Ascending aorta (tissue), 2 donors: ENCODE measurements at places on chromosomes 7 and 10.

DNA sequence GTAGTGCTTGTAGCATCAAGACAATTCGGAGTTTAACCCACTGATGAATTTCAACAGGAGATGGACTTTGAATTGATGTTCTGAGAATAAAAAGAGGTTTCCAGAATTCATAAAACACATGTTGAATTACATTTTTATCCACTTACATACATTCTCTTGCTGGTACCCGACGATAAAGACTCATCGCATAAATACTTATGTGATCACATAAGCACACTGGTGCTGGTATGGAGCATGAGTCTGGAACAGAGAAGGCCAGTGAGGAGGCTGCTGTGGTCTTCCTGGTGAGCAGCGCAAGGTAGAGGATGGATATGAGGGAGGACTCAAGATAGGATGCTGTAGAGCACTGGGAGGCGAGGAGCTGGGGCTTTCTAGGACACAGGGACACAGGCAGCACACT lies 109.0 kb downstream of the RNF216 start:
- H3K4me3 ChIP-seq: no peak overlapping the region
- DNase-seq: no peak
- H3K27me3 ChIP-seq: no peaks in the 10 kb centered on the region
- peaks cover 17% of the 10 kb centered on the region for H3K4me1 ChIP-seq
- peak overlapping the region; percentile 4 for H3K27ac ChIP-seq

DNA sequence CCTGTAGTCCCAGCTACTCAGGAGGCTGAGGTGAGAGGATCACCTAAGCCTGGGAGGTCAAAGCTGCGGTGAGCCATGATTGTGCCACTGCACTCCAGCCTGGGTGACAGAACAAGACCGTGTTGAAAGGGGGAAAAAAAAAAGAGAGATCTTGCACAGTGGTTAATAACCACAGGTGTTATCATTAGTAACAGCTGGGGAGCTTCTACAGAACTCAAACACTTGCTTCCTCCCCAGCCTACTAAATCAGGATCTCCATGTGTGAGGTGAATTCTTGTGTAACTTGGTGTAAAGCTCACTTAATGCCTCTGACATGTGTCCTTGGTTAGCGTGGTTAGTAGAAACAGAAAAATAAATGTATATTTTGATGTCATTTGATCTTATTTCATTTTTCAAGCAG lies 43.9 kb upstream of the BMS1 start:
- no peak overlapping the region for H3K27ac ChIP-seq
- H3K4me1 ChIP-seq: no peaks in the 10 kb centered on the region
- H3K4me3 ChIP-seq: no peak overlapping the region

DNA sequence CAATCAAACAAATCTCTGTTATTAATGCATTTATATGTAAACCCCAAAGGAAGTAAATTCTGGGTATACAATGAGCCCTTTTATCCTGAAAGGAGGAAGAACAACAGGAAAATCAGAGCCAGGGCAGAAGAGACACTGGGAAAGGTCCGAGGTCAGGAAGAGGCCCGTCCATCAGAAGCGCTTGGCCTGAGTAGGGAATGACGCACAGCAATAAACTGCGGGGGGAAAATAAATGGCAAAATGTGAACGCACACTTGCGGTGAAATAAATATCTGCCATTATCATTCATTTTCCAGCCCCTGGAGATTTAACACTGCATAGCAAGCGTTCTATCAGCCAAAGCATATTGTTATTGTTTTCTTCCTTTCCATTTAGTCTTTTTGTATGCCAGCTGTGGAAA lies 243.4 kb downstream of the COBL start:
- no peaks in the 10 kb centered on the region for H3K36me3 ChIP-seq
- H3K4me1 ChIP-seq: no peaks in the 10 kb centered on the region
- no peak overlapping the region for H3K27ac ChIP-seq
- no peak overlapping the region for H3K4me3 ChIP-seq
- no peaks in the 10 kb centered on the region for H3K27me3 ChIP-seq
- DNase-seq: no peak

DNA sequence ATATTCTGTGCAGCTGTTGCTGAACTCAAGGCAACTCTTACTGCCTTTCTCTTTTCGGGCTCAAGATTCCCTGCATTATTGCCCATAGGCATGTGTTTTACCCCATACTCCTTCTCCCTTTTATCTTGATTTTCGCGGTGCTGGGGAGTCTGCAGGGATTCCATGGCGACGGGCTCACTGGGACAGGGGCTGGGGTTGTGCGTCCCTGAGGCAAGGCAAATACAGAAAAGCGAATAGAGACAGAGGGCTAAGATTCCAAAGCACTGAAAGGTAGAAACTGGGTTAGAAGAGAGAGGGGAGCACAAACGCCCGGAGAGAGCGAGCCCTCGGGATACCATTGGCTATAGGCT lies 519 bp upstream of the RPP38 start:
- H3K4me1 ChIP-seq: peaks cover 6% of the 10 kb centered on the region
- DNase-seq: no peak
- peaks cover 6% of the 10 kb centered on the region for H3K36me3 ChIP-seq

DNA sequence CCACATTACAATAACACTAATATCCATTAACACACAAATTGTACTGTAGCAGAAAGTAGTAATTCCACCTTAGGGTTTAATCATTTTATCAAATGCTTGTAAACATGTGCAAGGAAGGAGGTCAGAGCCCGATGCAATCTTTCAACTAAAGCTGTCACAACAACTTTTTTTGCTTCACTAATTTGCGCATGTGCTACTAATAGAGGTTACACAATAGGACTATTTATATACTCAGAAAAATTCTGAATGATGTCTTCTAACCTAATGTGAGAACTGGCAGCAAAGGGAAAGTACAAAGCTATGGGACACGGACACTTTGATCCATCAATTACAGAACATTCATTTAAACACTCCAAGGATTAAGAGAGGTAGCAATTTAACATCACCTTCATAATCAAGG lies 244.4 kb downstream of the CHCHD3 start:
- H3K4me3 ChIP-seq: no peak overlapping the region
- no peaks in the 10 kb centered on the region for H3K27me3 ChIP-seq
- no peaks in the 10 kb centered on the region for H3K4me1 ChIP-seq
- no peaks in the 10 kb centered on the region for H3K36me3 ChIP-seq
- DNase-seq: no peak
- no peak overlapping the region for H3K27ac ChIP-seq

DNA sequence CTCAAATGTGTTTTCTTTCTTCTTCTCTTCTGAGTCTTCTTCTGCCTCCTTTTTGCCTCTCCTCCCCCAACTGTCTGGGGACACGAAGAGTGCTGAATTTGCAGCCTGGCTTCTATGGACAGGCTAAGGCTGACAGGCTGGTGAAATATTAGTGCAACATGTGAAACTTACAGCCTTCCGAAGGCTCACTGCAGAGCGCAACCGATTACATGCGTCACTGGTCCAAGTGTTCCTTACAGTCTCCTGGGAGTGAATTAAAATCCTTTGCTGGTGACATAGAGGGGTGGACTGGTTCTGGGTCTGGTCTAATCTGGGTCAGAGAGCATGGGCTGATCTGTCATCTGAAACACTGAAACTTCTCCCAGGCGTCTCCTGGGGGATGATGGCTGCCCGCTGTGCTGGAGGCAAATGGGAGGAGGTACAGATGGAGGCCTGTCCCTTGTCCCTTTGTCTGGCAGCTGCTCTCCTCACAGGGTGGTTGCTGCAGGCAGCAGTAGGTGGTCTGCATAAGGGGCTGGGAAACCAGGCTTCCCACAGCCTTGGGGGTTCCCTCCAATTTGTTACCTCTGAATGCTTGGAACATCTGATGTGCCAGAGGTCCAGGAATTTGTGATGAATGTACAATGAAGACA lies 143.8 kb upstream of the BMPER start:
- no peaks in the 10 kb centered on the region for H3K27me3 ChIP-seq
- no peak overlapping the region for H3K4me3 ChIP-seq
- no peak overlapping the region for H3K27ac ChIP-seq

- no peaks in the 10 kb centered on the region for H3K36me3 ChIP-seq
- DNase-seq: no peak
- no peaks in the 10 kb centered on the region for H3K27me3 ChIP-seq
These were observed 39.4 kb upstream of the TARP start for GRCh38 chr7:38312821-38313220.

GRCh38 chr7:68691261-68692216 lies 906.7 kb upstream of the AUTS2 start:
- no peaks in the 10 kb centered on the region for H3K27me3 ChIP-seq
- no peak for DNase-seq
- H3K27ac ChIP-seq: no peak overlapping the region
- no peaks in the 10 kb centered on the region for H3K36me3 ChIP-seq
- H3K4me3 ChIP-seq: no peak overlapping the region

GRCh38 chr7:26293569-26294308 lies 2.1 kb downstream of the SNX10 start:
- no peaks in the 10 kb centered on the region for H3K27me3 ChIP-seq
- DNase-seq: no peak
- H3K27ac ChIP-seq: peak overlapping the region; percentile 33

- no peak overlapping the region for H3K4me3 ChIP-seq
- peak overlapping the region; percentile 86 for H3K27ac ChIP-seq
- H3K27me3 ChIP-seq: no peaks in the 10 kb centered on the region
- peaks cover 1% of the 10 kb centered on the region for H3K36me3 ChIP-seq
- H3K4me1 ChIP-seq: peaks cover 11% of the 10 kb centered on the region
These were observed 96.9 kb downstream of the HIPK2 start for GRCh38 chr7:139680676-139681462.

DNA sequence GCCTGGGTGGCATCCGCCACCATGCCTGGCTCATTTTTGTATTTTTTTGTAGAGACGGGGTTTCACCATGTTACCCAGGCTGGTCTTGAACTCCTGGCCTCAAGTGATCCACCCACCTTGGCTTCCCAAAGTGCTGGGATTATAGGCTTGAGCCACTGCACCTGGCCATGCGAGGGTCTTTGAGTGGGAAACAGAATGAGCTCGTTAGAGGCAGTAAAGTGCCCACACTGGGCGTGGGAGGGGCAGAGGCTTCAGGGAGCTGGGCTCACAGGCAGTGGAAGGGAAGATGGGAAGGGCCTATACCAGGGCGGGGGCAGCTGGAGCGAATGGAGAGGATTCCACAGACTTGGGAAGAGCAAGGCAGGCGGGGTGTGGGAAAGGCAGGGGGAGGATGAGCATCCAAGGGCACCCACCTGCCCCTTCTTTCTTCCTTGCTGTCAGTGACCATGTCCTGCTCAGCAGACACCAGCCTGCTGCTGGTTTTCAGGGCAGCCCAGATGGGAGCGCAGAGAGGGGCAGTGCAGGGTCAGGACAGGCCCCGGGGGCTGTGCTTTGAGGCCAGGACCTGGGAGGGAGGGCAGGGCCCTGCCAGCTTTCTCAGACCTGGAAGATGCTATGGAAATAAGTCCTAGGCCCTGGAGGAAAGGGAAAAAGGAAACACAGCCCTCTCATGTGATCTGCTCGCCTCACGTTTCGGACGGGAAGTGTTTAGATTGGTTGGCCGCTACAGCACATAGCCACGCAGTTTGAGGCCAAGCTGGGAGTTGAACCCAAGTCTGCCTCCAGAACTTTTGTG lies 4.2 kb downstream of the FZD9 start:
- peaks cover 26% of the 10 kb centered on the region for H3K36me3 ChIP-seq
- H3K4me1 ChIP-seq: no peaks in the 10 kb centered on the region
- no peak overlapping the region for H3K4me3 ChIP-seq
- DNase-seq: no peak

- H3K27ac ChIP-seq: no peak overlapping the region
- H3K27me3 ChIP-seq: no peaks in the 10 kb centered on the region
- no peak overlapping the region for H3K4me3 ChIP-seq
- H3K36me3 ChIP-seq: no peaks in the 10 kb centered on the region
- peaks cover 9% of the 10 kb centered on the region for H3K4me1 ChIP-seq
These were observed 30.4 kb downstream of the GPRIN2 start for GRCh38 chr10:46525824-46526681.

- H3K36me3 ChIP-seq: peaks cover 11% of the 10 kb centered on the region
- no peak for DNase-seq
- H3K4me1 ChIP-seq: no peaks in the 10 kb centered on the region
- no peak overlapping the region for H3K27ac ChIP-seq
- H3K27me3 ChIP-seq: no peaks in the 10 kb centered on the region
These were observed 55.4 kb downstream of the TNS3 start for GRCh38 chr7:47526466-47526865.

- no peak for DNase-seq
- H3K27ac ChIP-seq: no peak overlapping the region
- no peak overlapping the region for H3K4me3 ChIP-seq
These were observed 63.8 kb upstream of the FAM204A start for GRCh38 chr10:118405928-118406327.

DNA sequence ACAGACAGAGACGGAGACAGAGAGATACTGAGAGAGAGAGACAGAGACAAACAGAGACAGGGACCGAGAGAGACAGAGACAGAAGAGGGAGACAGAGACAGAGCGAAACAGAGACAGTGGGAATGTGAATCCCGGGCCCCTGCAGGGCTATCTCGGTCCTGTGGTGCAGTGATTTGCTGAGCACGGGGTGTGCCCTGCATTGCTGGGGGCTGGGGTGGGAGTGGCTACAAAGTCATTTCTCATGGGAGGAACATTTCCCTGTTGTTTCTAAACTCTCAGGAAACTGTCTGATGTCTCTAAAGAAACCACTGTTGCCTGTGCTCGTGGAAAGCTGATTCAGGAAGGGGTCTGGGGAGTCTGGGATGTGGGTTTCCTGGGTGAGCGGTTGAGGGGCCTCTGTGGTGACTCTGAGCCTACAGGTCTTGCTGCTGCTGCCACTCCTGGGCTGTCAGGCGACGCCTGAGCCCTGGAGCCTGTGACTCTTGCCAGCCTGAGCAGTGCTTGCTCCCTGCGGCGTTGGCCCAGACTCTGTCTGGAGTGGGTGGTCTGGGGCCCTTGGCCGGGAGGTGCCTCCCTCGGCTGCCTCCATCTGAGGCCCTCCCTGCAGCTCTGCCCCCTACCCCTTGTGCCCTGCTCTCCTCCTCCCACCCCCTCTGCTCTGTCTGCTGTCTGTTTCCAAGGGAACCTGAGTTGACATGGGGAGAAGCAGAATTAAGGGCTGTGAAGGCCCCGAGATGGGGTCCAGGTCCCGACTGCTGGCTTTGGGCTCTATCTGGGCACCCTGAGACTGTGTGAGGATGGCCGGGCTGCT lies 292.0 kb downstream of the WDR37 start:
- H3K27ac ChIP-seq: no peak overlapping the region
- H3K4me3 ChIP-seq: no peak overlapping the region
- no peaks in the 10 kb centered on the region for H3K36me3 ChIP-seq
- no peaks in the 10 kb centered on the region for H3K27me3 ChIP-seq
- DNase-seq: no peak

GRCh38 chr7:128875523-128875948 lies 12.9 kb downstream of the ATP6V1F start:
- H3K27ac ChIP-seq: no peak overlapping the region
- H3K36me3 ChIP-seq: no peaks in the 10 kb centered on the region
- no peaks in the 10 kb centered on the region for H3K4me1 ChIP-seq
- no peak for DNase-seq
- no peak overlapping the region for H3K4me3 ChIP-seq
